ENCODE measurements at places on chromosomes 5 and 9. TPM values are rescaled to one million over a fixed set of nuclear protein-coding genes. Genes with fewer than 3 reads are reported as not detected.
A peak's percentile ranks its signal among the peaks of the same experiment; 100 is the strongest.

GRCh38 chr5:55226934-55227663 lies at the start of gene MCIDAS:
Gene MCIDAS, minus strand, starts transcription at chr5:55227315. Its CDS starts 177 bp downstream, at chr5:55227138.
- no peak for DNase-seq

The CCDC112 gene
- total RNA-seq: 7.4 TPM

The SLC25A2 gene
- total RNA-seq: not detected

DNA sequence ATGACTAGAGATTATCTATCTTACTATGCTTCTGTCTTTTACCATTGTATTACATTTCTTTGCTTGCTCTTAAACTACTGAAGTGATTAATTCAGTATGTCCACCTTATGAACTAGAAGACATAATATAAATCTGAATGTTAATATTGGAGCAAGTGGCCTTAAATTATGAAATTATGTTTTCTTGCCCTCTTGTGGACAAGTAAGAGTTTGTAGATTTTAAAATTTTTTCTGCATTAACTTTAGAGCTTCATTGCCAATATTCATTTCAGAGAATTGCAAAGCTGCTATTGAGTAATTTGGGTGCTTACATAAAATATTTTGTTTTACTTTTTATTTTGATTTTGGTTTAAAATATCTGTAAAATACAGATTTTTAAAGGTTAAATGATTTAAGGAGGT lies 55.3 kb downstream of the RANBP17 start:
- DNase-seq: peak; percentile 48

The GLRA1 gene
- total RNA-seq: not detected

DNA sequence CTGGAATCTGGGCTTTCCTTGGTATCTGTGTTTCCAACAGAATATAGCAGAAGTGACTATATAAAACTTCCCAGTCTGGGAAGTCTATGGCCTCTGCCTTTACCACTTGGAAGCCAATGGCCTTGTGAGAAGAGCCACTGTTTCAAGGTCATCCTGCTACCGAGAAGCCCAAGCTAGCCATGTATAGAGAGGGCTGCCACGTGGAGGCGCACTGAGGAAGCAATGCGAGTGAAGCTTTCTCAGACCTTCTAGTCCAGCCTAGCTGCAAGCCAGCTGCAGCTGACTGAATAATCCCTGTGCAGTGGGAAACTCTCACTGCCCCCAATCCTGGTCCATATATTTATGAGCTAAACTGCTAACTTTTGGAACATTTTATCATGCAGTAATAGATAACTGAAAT lies 661.8 kb upstream of the RIOK2 start:
- no peak for DNase-seq

The FBXO38 gene
- total RNA-seq: 50.3 TPM

DNA sequence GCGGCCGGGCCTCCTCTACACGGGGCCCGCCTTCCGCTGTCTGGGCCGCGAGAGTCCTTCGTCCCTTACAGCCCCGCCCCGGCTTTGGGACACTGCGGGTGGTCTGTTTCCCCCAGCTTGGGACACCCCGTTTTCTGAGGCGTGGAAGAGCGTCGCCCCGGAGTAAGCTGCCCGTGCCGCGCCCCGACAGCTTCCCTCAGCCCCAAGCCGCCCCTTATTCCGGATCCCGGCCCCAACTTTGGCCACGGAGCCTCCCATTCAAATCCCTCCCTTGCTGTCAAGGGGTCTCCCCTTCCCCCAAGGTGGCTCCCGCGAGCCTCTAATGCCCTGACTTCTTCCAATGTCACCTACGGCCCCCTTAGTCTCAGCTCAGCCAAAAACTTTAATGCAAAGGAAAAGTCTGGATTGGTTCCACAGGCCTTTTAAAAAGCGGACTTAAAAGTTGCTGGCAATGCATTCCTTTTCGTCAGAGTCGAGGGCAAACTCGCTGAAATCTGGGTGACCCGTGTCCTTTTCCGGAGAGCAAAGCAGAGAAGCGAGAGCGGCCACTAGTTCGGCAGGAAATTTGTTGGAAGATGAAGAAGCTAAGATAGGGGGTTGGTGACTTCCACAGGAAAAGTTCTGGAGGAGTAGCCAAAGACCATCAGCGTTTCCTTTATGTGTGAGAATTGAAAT lies 19.8 kb downstream of the EXOSC2 start:
- peak; percentile 33 for DNase-seq

DNA sequence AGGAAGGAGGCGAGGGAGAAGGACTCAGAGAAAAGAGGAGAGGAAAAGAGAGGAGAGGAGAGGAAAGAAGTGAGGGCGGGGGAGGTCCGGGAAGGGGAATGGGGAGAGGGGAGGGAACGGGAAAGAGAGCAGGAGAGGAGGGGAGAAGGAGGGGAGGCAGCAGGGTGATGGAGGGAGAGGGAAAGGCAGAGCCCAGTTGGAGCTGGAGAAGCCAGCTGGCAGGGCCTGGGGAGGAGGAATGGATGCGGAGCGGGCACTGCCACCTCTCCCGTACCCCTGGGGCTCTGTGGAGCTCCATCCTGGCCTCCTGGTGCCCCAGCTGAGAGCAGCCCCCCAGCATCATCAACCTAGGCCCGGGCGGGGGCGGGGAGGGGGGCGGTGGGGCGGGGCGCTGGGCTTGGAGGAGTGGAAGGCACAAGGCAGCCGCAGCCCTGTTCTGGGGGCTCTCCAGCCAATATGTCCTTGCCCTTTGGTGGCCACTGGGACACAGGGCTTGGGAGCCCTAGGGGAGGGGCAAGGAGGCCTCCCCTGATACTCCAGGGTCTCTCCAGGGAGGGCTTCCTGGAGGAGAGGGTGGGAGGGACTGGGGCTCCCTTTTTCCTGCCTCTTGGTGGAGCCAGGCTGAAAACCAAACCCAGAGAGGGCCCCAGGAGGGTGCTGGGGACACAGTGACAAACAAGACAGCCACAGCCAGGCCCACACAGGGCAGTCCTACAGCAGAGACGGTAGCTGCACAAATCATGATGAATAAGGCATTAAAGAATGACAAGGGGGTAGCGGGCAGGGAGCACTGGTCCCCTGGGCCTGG lies 123.7 kb downstream of the C9orf50 start:
- peak; percentile 43 for DNase-seq

GRCh38 chr5:169861433-169861832 lies 118.9 kb downstream of the INSYN2B start:
- no peak for DNase-seq

The SPATA9 gene
- total RNA-seq: 0.51 TPM

The C9 gene
- total RNA-seq: under 0.01 TPM

DNA sequence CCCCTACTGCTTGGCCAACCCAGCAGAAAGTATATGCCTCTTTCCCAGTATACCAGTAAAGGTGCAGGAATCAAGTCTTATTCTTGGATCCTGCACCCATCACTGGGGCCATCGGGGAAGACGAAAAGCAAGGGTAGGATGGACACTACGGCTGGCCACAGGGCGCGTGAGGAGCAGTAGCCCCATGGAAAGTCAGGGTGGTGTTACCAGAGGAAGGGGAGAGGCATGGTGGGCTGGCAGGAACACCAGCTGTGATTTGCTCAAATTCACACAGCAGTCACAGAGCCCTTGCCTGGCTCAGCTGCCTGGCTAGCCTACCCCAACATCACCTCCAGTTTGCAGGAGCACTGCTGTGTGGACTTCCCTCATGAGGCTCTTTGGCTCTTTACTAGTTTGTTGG lies 34.5 kb upstream of the SAP30L start:
- no peak for DNase-seq

- DNase-seq: no peak
These were observed 100.6 kb downstream of the ARHGAP26 start for GRCh38 chr5:142870532-142871362.

The TRUB2 gene
- total RNA-seq: 22.6 TPM

The LRSAM1 gene
- total RNA-seq: 18.0 TPM

The PTPRD gene
- 3.3 TPM for total RNA-seq

The ST6GALNAC6 gene
- total RNA-seq: 69.5 TPM

The GNG10 gene
- 54.4 TPM for total RNA-seq

DNA sequence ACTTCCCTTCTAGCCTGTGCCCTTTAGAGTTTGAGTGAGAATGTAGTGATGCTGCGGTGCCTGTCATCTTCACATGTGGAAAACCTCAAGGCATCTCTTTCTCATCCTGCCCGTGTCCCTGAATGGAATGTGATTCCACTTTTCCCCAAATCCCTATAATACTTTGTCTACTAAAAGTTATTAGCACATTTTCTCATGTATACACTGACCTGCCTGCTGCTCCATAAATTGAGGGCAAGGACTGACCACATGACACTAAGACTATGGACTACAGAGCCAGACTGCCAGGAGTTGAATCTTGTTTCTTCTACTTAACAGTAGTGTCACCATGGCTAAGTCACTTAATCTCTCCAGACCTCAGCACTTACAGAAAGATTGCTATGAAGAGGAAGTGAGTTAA lies 93.0 kb downstream of the TEK start:
- DNase-seq: no peak

The ERAP2 gene
- 180 TPM for total RNA-seq

The SAXO1 gene
- 0.17 TPM for total RNA-seq

DNA sequence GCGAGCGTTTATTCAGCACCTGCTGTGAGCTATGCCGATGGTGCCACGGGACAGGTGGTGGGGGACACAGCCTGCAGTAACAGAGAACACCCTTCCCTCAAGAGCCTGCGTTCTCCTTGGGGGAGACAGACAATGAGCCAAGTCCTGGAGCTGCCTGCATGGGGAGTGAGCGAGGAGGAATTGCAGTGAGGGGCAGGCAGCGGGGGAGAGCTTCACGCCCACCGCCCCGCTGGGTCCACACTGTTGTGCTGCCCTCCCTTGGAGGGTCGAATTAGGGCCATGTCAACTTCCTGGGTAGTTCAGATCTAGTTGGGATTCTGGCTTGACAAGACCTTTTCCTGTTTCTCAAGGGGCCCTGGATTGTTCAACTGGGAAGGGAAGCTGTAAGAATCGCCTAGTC lies 55.5 kb upstream of the N4BP3 start:
- no peak for DNase-seq

DNA sequence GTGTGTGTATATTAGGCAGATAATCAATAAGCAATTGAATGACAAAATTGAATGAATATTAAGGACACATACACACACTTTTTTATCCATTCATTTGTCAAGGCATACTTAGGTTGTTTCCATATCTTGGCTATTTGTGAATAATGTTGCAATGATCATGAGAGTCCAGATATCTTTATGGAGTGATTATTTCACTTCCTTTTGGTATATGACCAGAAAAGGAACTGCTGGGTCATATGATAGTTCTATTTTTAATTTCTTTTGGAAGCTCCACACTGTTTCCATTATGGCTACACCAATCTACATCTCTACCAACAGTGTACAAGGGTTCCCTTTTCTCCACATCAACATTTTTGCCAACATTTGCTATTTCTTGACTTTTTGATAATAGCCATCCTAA lies 137.7 kb upstream of the PAPPA start:
- DNase-seq: no peak

The OR13J1 gene
- not detected for total RNA-seq

DNA sequence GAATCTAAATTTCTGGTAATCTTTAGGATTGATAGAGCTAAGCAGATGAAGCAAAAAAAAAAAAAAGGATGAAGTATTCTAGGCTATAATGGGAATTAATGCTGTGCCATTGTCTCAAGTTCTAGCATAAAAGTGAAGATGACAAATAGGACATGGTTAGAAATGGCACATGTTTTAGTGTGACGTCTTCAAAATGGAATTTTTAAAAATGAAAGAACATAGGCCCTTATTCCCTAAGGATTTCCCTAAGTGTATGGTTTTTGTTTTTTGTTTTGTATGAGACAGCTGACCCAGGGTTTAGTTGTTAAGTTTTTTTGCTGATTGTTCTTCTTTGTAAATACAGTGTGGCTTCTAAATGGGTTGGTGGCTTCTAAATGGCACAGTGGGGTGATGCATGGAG lies 7.1 kb downstream of the TLE4 start:
- DNase-seq: no peak

GRCh38 chr5:39411061-39411460 lies 13.7 kb downstream of the DAB2 start:
- peak; percentile 90 for DNase-seq

- DNase-seq: no peak
These were observed 1.3 kb upstream of the REEP5 start for GRCh38 chr5:112923148-112923917.

Measured in fibroblast of lung (primary cell).